ENCODE measurements at places on chromosomes 2 and 18.

DNA sequence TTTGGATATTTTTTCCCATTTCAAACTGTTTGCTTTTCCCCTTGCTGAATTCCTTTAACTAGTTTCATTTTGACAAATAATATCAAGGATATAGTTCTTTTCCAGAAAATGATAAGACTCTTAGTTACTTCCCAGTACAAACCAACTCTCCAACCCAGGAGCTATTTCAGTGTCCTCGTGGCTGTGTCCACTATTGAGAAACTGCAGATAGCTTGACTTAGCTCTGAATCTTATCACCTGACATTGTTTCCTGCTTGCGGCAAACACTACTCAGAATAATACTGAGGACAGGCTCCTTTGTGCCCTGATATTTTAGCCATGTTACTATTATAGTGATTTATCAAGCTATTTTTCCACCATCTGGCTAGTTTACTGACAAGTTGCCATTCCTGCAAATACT is 74.6 kb downstream of the KLF7 start:
- DNase-seq = no peak

- no peak for DNase-seq
These were observed 11.5 kb downstream of the SLC9A4 start for GRCh38 chr2:102484310-102485061.

DNA sequence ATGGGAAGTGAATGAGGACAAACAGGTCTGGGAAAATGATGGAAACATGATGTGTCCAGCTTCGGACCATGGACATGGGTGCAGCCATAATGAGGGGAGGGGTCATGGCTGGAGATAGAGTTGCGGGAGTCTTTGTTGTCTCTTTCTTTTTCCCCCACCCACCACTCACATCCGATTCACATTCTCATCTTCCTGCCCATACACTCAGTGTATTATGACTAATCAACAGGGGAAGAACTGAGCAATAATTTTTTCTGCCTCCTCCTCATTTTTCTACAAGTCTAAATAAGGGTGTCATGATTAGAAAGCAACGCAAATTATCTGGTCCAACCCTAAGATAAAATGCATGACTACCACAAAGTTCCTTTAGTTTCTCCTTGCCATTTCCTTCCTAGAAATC is 5.7 kb upstream of the SERPINB2 start:
- no peak for DNase-seq

- no peak for DNase-seq
These were observed 53.6 kb downstream of the GALNT1 start for GRCh38 chr18:35635170-35635569.

DNA sequence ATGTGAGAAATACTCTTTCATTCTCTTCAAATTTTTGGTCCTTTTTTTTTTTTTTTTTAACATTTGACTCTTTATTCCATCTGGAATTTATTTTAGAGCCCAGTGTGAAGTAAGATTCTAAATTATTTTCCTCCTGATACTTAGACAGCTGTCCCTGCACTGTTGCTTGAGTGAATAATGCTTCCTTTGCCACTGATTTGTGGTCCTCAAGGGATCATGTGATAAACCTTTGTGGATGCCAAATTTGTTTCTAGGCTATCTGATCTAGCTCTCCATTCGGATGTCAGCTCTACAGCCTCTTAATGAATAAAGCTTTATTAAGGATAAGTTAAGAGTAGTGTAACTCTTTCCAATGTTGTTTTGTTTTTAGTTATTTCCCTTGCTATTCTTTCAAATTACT is 142.3 kb downstream of the SMAD7 start:
- DNase-seq = no peak

DNA sequence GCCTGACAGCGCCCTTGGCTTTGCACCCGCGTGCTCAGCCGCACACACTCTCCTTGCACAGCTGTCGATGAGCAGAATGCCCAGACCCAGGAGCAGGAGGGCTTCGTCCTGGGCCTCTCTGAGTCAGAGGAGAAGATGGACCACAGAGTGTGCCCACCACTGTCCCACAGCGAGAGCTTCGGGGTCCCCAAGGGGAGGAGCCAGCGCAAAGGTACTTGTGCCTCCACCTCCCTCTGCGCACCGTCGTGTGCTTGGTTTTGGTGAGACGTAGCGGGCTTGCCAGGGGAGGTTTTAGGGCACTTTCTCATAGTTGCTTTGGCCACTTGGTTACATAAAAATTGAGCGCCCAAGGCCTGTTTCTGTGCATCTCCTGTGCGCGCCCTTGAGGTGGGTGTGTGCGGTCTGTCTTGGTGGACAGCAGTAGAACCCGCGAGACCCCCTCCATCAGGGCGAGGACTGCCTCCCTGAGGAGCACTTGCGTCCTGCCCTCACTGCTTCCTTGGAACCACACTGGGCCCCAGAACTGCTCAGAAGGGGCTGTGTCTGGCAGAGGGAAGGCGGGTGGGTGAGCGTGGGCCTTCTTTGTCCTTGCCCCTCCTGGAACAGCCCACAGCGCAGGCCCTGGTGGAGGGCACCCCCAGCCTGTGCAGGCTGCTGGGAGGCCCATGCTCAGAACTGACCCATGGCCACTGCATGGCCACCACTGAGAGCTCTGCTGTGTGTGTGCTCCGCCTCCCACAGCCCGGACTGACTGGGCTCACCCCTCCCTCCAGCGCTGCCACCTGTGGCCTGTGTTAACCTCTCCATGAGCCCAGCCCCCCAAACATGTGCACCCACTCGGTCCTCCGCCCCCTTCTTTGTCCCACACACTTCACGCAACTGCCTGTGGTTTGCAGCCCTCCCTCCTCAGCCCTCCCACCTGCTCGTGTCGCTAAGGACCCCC is 95.9 kb downstream of the DGKD start:
- DNase-seq = no peak

- no peak for DNase-seq
These were observed 55.1 kb downstream of the SP100 start for GRCh38 chr2:230471074-230471473.

- DNase-seq = no peak
These were observed 5.7 kb downstream of the CKAP2L start for GRCh38 chr2:112758711-112759110.

DNA sequence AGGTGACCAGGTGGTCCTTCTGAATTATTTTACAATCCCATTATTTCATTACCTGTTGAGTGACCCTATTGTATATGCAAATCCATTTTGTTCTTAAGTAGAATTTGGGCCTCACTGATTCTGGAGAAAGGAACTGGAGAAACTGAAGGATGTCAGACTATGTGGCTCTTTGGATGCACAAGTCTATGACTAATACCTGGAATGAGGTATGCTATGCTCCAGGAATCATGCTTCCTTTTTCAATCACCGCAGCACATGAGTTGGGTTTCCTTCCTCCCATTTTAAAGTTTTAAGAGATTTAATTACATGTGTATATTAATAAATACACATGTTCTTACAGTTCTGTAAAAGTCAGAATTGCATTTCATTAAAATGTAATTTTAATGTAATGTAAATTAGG is 253.9 kb upstream of the VWC2L start:
- DNase-seq = no peak

DNA sequence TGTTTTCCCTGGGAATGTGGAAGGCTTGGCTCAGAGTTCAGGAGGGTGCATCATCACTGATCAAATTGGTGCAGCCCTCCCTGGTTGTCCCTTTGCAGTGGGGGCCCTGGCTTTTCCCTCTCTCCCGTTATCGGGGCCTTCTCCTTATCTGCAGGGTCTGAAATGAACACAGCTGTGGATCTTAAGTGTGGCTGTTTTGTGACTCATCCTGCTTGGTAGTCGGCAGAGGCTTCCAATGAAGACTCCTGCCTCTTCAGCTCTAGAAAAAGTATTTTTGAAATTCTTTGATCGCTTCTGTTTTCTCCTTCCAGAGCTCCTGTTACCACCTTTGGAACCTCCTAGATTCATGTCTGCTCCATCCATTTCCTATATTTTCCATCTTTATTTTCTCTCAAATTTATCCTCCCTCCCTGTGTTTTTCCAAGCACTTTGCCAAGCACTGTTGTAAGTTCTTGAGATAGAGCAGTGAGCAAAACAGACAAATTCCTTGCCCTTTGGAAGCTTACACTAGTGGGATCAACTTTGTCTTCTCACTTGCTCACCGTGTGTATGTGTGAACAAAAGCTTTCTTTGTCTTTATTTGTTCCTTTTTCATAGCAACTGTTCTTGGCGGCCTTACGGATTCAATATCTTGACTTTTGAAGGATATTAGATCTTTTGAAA is 45.7 kb downstream of the RALB start:
- DNase-seq = no peak

GRCh38 chr2:96764253-96764637 is 3.5 kb downstream of the CNNM4 start:
- no peak for DNase-seq

DNA sequence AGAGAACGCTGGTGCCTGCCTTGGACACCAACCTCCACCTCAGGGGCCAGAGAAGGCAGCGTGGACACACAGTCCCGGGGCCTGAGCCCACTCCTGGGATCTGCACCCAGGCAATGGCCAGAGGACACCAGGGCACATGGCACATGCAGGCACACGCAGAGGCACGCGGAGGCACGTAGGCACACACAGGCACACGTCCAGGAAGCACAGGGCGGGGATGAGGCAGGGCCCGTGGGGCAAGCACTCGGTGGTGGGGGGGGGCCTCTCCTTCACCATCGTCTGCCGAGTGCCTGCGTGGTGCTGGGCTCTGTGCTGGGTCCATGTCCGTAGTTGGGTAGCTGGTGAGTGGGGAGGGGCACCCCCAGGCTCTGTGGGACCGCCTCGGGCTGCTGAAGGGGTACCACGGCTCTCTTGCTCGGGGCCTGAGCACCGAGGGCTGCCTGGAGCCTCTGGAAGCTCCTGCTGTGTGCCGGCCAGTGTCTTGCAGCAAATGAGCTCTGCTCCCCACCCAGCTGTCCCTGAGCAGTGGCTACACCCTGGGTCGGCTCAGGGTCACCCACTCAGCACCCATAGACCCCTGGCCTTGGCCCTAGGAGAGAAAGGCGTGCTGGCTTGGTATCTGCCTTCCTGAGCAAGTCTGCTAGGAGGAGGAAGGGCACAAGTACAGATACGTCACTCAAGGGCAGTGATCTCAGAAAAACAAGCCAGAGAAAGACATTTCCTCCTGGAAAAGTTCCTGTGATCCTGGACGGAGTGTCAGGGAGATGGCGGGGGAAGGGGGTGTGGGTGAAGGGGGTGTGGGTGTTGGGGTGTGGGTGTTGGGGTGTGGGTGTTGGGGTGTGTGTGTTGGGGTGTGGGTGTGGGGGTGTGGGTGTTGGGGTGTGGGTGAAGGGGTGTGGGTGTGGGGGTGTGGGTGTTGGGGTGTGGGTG is 26.4 kb downstream of the RTP5 start:
- DNase-seq = no peak

DNA sequence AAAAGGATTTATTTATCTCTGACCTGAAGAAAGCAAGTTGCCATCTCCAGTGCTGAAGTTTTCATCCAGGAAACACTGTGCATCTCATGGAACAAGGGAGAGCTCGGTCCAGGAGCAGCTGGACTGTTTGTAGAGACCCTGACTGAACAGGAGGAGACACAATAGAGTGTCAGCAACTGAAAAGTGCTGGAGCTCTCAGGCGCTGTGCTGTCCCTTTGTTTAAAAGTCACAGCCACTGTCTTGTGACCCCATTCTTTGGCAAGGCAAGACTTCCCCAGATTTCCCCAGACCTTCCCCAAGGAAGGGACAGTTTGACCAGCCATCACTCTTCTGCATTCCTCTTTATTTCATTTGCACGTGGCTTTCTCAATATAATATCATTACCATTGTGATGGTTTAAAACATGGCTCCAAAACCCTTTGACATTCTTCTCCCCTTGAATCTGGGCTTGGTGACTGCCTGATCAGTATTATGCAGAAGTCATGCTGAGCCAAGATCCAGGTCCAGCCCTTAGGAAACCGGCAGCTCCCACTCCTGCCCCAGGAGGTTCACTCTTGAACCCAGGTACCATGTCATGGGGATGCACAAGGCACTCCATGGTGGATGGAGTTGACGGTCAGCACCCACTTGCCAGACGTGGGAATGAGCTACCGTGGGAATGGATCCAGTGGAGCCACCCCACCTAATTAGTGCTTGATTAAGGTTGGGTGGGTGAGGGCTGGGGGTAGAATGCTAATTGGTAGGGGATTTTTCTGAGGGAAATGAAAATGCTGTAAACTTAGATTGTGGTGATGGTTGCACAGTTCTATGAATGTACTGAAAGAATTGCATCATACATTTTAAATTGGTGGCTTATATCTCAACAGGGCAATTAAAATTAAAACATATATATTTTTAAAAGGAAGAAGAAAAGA is 497.9 kb upstream of the RAB6C start:
- no peak for DNase-seq

DNA sequence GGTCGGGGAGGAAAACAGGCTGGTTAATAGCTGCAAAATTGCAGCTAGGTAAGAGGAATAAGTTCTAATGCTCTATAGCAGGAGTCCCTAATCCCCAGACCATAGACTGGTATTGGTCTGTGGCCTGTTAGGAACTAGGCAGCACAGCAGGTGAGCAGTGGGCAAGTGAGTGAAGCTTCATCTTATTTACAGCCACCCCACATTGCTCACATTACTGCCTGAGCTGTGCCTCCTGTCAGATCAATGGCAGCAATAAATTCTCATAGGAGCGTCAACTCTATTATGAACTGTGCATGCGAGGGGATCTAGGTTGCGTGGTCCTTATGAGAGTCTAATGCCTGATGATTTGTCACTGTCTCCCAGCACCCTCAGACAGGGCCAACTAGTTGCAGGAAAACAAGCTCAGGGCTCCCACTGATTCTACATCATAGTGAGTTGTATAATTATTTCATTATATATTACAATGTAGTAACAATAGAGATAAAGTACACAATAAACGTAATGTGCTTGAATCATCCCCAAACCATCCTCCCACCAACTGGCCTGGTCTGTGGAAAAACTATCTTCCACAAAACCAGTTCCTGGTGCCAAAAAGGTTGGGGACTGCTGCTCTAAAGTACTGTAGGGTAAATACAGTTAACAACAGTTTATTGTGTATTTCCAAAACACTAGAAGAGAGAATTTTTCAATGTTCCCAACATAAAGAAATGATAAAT is 91.7 kb upstream of the TFCP2L1 start:
- no peak for DNase-seq

DNA sequence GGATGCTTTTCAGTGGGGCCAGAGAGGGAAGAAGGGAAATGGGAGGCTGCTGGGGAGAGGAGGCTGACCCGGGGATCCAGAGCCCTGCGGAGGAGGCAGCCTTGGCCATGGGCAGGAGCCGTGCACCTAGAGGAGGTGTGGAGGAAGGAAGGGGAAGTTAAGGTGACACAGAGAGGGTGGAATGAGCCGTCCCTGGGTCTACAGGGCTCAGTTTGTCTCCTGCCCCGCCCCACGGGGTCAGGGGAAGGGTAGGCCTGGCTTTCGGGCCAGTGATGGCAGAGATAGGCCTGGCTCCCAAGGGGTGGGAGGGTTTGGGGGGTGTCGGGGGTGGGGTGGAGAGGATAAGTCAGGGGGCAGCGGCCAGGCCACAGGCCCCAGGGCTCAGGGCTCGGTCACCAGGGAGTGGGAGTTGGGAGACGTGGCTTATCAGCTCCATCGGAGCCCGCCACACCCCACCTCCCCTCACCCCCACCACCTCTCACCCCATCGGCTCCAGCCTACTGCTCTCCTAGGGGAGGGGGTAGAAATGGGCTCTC is 39.5 kb upstream of the NOTO start:
- no peak for DNase-seq

- DNase-seq = no peak
These were observed 47.0 kb downstream of the CYP27C1 start for GRCh38 chr2:127173057-127173456.

GRCh38 chr2:195602687-195603086 is 54.3 kb upstream of the SLC39A10 start:
- DNase-seq = no peak

Measured in stimulated activated CD4-positive, alpha-beta T cell treated with anti-CD3 and anti-CD28 coated beads, Interleukin-1b, Interleukin-23, amount 100 ng/mL, for 1 hour (primary cell).